ENCODE measurements at places on chromosomes 5 and 9. TPM values are rescaled to one million over a fixed set of nuclear protein-coding genes. Genes with fewer than 3 reads are reported as not detected.

The DMGDH gene
- 2.5 TPM for total RNA-seq

The RANBP17 gene
- 0.83 TPM for total RNA-seq

The MLLT3 gene
- total RNA-seq = 37.1 TPM

The PCDHB4 gene
- 0.17 TPM for total RNA-seq

The TSC1 gene
- 62.4 TPM for total RNA-seq

The AJM1 gene
- 1.6 TPM for total RNA-seq

The PCDHAC1 gene
- total RNA-seq = under 0.01 TPM

The ZNF483 gene
- total RNA-seq = 1.8 TPM

The LIFR gene
- total RNA-seq = 29.8 TPM

The ADGRD2 gene
- total RNA-seq = not detected

The IFNA16 gene
- not detected for total RNA-seq

The ADAMTS12 gene
- 12.1 TPM for total RNA-seq

The GNG10 gene
- 71.8 TPM for total RNA-seq

The CCDC192 gene
- total RNA-seq = not detected

The SNX18 gene
- total RNA-seq = 405 TPM

The IFNA2 gene
- total RNA-seq = not detected

The IL13 gene
- not detected for total RNA-seq

Measured in smooth muscle cell of trachea (primary cell).